Activated T-cell treated with anti-CD3 and anti-CD28 coated beads, Interleukin-2, amount 50 U/mL, for 72 hours (primary cell): ENCODE measurements at places on chromosomes 12 and 14. TPM values are rescaled to one million over a fixed set of nuclear protein-coding genes. Genes with fewer than 3 reads are reported as not detected.

DNA sequence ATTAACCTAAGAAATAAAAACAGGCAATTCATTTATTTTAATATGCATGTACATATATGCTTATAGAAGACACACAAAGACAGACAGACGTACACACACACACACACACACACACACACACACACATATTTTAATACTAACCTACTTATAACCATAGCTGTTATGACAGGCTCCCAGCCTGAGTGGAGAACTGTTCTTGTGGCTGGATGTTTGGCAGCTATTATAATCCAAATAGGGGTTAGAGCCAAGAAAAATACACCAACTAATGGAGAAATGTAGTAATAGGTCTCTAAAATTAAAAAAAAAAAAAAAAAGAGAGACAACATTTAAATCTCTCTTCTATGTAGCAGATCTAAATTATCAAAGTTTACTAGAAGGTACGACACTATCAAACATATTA is 91.8 kb downstream of the SLC41A2 start:
- no peak overlapping the region for H3K27ac ChIP-seq
- no peak for DNase-seq
- no peaks in the 10 kb centered on the region for H3K36me3 ChIP-seq
- no peak overlapping the region for H3K4me3 ChIP-seq

DNA sequence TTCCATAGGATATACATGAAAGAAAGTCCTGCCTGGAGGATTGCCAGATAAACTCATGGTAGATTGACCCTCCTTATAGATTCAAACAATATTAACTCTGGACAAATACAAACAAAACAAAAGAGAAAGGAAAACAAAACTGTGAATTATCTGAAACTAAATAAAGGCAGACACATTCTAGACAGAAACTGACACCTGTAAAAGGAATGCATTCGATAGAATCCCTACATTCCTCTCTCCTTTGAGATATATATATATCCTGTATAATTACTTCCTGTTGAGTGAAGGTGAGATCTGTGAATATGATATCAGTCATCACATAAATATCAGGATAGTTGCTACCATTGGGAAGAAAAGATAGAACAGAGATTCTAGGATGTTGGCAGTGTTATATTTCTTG is 948.4 kb upstream of the ATXN7L3B start:
- no peak for DNase-seq
- H3K27me3 ChIP-seq = no peaks in the 10 kb centered on the region
- no peak overlapping the region for H3K27ac ChIP-seq
- H3K36me3 ChIP-seq = no peaks in the 10 kb centered on the region

DNA sequence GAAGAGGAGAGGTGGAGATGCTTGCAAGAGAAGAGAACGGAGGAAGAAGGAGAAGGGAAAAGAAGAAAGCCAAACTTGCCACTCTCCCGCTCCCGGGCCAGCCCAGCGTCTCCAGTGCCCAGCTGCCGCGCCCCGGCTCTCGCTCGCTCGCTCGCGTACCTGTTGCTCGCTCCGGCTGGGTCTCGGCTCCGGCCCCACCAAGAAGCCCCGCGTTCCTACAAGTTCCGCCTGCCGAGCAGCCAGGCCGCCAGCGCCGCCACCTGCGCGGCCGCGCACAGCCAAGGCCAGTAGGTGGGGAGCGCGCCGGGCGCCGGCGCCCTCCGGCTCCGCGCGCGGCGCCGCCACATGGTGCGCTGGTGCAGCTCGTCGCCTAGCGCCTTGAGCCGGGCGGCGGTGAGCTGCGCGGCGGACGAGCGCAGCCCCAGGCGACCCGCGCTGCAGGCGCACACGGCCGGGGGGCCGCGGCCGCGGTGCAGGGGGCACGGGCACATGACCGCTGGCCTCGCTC is 370 bp downstream of the HRK start:
- peak; percentile 63 for DNase-seq
- peaks cover 79% of the 10 kb centered on the region for H3K27me3 ChIP-seq
- H3K27ac ChIP-seq = no peak overlapping the region
- peaks cover 39% of the 10 kb centered on the region for H3K4me1 ChIP-seq

DNA sequence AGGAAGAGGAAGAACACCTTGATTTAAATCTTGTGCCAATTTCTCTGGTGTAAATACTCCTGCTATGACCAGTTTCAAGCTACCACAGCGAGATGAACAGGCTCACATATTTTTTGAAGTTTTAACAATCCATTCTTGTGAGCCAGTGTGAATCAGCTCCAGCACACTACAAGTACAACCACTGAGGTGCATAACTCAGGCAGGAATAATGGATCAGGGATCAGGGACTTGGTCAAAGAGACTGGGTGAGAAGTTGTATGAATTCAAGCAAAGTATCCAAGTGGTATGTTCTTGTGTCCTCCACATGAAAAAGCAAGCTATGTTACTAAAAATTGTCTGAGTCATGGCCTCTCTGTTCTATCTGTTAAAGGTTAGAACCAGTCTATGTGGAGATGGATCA is 35.2 kb upstream of the KITLG start:
- no peak for DNase-seq
- no peak overlapping the region for H3K4me3 ChIP-seq
- no peaks in the 10 kb centered on the region for H3K4me1 ChIP-seq

Gene ACRBP
- total RNA-seq = 5.2 TPM

- H3K27ac ChIP-seq = no peak overlapping the region
- no peaks in the 10 kb centered on the region for H3K27me3 ChIP-seq
- no peak overlapping the region for H3K4me3 ChIP-seq
- no peaks in the 10 kb centered on the region for H3K4me1 ChIP-seq
- no peaks in the 10 kb centered on the region for H3K36me3 ChIP-seq
These were observed 58.1 kb downstream of the FSCB start for GRCh38 chr14:44448951-44449358.

- no peak overlapping the region for H3K27ac ChIP-seq
- H3K4me3 ChIP-seq = no peak overlapping the region
- no peak for DNase-seq
These were observed 347.8 kb downstream of the KCNH5 start for GRCh38 chr14:62697461-62697860.

- H3K27me3 ChIP-seq = no peaks in the 10 kb centered on the region
- H3K4me3 ChIP-seq = no peak overlapping the region
- peaks cover 2% of the 10 kb centered on the region for H3K36me3 ChIP-seq
- DNase-seq = no peak
- H3K4me1 ChIP-seq = no peaks in the 10 kb centered on the region
These were observed 80.8 kb downstream of the ZNF664 start for GRCh38 chr12:124053851-124054250.
